ENCODE measurements at places on chromosomes 12 and 14.

- no peak for DNase-seq
These were observed 127.6 kb downstream of the ANO6 start for GRCh38 chr12:45343269-45344051.

DNA sequence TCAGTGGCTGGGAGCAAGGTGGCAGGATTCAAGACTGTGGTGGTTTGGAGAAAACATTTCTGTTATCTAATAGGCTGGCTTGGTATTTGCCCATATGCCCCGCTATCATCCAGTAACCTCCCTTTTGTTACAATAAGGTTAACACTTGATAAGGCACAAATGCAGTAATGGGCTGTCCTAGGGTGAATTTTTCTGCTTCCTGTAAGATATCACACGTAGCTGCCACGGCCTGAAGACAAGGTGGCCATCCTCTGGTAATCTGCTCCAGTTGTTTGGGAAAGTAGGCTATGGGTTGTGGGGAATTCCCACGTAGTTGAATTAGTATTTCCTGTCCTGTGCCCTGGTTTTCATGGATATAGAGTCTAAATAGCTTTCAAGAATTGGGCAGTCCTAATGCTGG, 23.1 kb downstream of the ANG start:
- DNase-seq = no peak

- DNase-seq = no peak
These were observed 88.4 kb upstream of the DCD start for GRCh38 chr12:54736549-54736948.

GRCh38 chr12:30877105-30877875, 49.3 kb upstream of the TSPAN11 start:
- DNase-seq = no peak

- DNase-seq = no peak
These were observed 13.0 kb downstream of the TBX5 start for GRCh38 chr12:114392909-114393308.

GRCh38 chr14:100241279-100241678, 2.3 kb downstream of the YY1 start:
- DNase-seq = no peak

DNA sequence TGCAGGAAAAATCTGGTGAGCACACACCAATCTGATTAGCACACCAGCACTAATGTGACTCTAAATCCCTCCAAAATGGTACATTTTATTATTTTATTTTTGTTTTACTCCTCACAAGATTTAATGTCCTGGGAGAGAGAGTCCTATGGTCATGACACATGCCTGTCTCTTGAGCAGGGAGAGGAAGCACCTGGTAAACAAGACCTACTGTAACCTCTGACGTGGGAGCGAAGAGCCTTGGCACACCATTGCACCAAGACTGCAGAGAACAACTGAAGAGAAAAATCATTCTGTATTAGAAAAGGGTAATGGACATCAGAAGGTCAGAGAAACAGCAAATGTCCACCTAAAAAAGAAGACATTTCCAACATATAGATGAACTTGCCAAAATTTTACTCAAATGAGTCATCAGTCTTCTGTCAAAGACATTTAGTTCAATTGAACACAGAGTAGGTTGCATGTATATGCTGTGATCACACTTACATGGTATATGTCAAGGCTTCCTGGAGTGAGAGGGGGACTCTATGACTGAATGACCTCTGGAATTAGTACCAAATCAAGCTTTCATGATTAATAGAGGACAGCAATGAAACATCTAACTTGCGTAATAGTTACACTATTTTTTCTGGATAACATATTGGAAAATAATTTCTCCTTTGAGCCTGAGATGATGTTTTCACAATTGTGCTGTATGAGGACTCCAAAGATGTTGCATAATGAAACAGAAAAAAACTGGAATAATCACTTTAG, 186.9 kb upstream of the FLRT2 start:
- DNase-seq = no peak

DNA sequence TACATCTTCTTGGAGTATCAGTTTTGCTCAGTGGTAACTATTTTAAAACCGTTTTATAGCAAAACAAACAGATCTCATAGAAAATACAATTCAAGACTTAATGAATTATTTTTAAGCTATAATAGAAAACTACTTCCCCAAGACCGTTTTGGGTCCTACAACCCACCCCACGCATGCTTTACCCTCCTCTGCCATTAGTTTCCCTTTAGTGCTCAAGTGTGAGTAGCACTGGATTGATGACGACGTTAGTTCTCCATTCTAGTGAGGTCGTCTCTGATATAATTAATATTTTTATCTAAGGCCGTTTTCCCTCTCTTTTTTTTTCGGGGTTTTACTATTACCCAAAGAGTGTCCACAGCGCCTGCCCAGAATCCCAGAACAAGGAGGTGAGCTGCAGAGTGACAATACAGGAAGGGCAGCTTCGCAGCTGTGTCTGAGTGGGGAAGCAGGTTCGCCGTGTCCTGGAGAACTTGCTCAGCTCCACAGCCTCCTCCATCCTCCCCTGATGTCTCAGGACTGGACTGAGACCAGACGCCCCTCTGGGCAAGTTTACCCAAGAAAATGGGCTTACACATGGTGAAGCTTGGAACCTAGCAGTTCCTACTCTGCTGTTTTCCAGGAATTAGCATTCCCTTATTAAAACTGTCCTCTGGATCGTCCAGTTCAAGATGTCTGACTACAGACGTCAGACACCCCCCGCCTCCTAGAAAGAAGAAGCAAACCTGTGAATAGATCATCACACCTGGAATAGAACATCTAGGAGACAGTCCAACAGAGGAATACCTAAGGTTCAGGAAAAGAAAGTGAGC, 31.9 kb upstream of the MON2 start:
- no peak for DNase-seq

DNA sequence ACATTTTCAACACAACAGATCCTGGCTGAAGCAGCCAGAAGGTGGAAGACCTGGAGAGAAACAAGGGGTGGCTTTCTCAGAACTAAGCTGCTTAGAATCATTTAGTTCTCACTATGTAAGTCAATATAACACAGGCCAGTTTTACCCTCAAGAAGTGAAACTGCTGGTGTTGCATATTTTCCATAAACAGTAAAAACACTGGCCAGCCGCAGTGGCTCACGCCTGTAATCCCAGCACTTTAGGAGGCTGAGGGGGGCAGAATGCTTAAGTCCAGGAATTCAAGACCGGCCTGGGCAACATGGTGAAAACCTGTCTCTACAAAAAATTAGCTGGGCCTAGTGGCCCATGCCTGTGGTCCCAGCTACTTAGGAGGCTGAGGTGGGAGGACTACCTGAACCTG, 11.6 kb downstream of the STX2 start:
- DNase-seq = no peak

DNA sequence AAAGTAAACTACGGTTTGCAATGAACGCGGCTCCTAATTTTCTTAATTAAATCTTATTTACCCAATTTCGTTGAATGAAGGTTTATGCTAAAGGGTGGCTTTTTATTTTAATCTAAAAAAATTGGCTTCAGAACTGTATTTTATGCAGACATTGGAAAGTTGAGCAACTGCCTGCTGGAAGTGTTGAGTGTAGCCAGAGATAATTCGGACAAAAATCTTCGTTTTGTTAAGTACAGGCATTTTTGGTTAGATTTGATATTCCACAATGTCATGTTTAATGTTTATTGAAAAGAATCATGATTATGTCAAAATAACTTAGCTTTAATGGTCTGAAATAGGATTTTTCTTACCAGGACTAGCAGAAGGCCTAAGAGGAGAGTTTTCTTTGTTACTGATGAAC, 875 bp downstream of the IRAK3 start:
- no peak for DNase-seq

DNA sequence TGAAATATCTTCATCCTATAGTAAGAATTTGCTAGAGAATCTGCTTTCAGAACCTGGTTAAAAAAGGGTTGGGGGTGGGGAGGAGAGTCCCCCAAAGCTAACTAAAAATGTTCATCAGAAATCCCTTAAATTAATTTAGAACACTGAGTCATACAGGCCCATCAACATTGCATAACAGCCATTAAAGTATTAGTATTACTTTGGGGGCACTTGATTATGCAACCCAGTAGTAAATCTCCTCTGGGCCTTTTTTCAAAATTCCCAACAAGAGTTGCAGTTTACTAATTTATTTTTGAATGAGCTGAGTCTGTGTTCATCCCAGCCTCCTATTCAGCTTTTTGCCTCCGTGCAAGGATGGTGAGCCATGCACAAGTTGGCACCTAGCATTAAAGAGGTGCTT, 8.8 kb upstream of the SLC24A4 start:
- DNase-seq = no peak

DNA sequence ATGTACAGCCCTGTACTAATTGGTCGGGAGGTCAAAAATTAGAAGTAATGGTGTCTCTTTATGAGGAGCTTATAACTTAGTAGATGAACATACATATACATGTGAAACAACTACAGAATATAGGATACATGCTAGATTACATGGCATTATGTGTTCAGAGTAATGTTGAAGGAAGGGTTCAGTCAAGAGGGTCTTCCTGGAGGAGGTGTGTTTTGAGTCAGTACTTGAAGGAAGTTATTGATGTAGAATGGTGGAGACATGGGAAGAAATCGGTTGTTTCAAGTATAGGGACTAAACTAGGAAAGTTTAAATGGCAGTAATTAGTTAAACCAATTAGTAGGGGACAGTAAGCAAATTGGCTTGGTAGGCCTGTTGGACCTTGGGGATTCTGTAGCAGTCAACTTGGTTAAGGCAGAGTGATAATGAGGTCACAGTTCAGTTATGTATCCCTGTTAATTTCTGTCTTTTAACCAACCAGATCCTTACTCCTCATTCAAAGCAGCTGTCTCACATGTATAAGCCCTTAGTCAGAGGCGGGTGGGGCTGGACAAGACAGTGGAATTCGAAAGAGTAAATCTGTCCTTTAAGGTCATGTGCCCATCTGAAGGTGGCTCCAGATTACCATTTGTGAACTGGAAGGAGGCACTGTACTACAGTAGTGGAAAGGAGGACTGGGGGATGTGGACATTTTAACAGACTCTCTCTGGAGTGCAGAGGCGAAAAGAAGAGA, 3.5 kb upstream of the ANKRD52 start:
- DNase-seq = no peak

DNA sequence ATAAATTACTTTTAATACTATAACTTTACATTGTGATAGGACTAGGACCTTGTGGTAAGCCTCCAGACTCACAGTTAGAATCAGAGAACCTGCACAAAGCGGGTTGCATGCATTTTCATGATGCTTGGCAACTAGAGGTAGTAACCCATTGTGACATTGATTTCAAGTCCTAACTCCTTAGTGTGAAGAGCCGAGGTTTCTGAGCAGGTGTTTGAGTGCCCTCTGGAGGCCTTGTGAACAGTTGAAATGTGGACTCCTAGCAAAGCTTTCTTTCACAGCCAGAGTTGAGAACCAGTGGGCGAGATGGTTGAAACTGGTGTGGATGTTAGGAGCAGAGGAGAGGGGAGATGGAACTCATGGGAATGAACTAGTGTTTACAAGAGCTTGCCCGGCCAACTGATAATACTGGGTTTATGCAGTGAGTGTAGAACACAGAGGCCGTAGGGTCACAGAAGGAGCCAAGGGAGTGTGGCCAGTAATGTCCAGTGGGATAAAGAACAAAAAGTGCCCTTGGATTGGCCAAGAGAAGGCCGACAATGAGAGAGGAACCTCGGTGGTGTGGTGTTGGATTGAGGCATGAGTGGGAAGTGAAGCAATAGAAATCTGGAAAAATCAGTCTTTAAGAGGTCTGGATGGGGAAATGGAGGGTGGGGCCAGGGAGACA, 10.9 kb downstream of the ZNF664 start:
- DNase-seq = no peak

DNA sequence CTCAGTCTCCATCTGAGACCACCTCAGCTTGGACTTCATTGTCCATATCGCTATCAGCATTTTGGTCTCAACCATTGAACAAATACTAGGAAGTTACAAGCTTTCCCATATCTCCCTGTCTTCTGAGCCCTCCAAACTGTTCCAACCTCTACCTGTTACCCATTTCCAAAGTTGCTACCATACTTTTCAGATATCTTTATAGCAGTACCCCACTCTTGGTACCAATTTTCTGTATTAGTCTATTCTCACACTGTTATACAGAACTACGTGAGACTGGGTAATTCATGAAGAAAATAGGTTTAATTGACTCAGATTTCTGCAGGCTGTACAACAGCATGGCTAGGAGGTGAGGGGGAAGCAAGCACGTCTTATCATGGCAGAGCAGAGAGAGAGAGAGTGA, 53.8 kb downstream of the PRKCH start:
- DNase-seq = no peak

Data from left hindlimb (tissue), 1 donor.